ENCODE measurements at places on chromosomes 16 and 17. TPM values are rescaled to one million over a fixed set of nuclear protein-coding genes. Genes with fewer than 3 reads are reported as not detected.

Gene CLEC19A
- not detected for total RNA-seq

DNA sequence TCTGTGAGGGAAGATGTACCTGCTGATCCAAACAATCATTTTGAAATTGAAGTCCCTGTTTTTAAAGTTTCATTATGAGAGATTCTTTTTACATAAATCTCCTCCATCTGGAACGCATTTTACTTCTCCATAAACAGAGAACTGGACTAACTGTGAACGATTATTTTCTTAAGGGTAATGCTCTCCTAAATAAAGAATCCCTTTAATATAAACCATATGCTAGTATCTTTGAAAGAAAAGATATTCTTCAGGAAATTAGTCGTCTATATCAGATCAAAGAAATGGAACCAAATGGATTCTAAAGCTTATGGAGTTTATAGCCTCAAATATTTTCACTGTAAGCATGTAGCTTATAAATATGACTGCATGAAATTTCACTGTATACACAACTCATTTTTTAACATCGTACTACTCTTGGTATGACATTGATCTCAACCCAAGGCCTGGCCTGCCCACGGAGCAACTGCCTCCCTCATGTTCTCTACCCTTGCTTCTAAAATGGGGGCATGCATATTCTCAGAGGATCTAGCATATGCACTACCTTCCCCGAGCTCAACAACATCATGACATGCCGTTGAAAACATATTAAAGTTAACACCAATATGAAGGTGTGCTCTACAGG is 66.4 kb downstream of the MYH10 start:
- DNase-seq: no peak

DNA sequence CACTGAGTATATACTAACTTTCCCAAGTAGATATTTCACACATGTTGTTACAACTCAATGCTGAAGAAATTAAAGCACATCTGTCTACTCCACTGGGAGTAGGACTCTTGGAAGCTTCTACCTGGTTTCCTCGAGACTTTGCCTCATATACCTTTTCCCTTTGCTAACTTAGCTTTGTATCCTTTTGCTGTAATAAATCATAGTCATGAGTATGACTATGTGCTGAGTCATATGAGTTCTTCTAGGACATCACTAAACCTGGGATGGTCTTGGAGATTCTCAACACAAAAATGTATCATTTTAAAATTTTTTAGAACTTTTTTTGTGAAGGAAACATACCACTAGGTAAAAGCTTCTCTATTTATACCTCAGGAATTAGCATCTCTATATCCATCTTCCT is 39.8 kb downstream of the ABCA5 start:
- DNase-seq: no peak

GRCh38 chr16:54140057-54140787 is 146.4 kb downstream of the IRX3 start:
- DNase-seq: no peak

Gene RNF157
- total RNA-seq: 12.0 TPM

Data from omental fat pad (tissue), 4 donors.